CD4-positive, alpha-beta T cell treated with Interleukin-6 for 4 hours (primary cell): ENCODE measurements at places on chromosomes 3 and 15.
A peak's percentile ranks its signal among the peaks of the same experiment; 100 is the strongest.

- DNase-seq: no peak
These were observed 23.2 kb downstream of the ARID3B start for GRCh38 chr15:74564182-74564581.

DNA sequence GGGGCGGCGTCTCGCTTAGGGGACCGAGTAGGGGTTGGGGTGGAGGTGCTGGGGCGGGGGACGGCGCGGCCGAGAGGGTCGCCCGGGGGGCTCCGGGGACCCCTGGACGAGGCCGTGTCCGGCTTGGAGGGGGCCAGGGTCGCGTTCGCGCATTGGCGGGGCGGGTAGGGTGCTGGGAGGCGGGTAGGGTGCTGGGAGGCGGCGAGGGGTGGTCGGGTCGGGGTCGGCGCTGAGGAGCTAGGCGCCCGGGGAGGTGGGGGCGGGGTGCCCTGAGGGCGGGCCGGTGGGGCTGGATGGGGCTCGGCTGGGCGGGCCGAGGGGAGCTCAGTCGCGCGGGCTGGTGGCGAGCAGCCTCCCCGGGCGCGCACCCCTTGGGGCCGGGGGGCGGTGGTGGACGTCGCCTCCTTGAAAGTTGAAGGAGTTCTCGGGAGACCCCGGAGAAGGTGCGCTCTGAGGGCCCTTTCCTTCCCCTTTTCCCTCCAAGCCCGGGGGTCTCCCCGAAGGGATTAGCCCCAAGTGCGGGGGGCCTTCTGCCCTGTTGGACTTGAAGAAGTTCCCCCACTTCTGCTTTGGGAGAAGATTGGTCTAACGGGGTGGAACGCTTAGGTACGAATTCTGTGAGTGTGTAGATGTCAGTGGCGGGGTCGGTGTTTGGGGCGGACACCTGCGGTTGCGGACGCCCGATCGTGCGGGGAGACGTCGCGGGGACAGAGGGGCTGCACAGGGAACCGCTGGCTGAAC lies 543 bp downstream of the MEF2A start:
- peak; percentile 32 for DNase-seq

GRCh38 chr3:140086642-140087041 lies 151.7 kb downstream of the CLSTN2 start:
- DNase-seq: no peak

GRCh38 chr3:40366203-40367162 lies 20.5 kb upstream of the ENTPD3 start:
- no peak for DNase-seq

DNA sequence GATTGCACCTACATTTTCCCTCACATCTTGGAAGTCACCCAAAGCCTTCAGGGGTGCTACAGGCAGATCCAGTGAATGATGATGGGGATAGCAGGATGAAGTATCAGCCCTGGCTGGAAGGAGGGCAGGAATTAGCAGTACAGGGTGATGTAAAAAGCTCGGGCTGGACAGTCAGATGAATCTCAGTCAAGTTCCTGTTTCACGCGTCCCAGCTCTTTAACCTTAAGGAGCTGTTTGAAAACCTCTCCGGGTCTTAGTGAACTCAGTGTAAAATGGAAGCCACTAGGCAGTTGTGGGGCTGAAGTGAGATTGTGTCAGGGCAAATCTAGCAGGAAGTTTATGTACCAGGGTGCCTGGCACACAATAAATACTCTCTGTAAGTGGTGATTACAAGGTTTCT lies 166.4 kb upstream of the PROK2 start:
- DNase-seq: no peak

DNA sequence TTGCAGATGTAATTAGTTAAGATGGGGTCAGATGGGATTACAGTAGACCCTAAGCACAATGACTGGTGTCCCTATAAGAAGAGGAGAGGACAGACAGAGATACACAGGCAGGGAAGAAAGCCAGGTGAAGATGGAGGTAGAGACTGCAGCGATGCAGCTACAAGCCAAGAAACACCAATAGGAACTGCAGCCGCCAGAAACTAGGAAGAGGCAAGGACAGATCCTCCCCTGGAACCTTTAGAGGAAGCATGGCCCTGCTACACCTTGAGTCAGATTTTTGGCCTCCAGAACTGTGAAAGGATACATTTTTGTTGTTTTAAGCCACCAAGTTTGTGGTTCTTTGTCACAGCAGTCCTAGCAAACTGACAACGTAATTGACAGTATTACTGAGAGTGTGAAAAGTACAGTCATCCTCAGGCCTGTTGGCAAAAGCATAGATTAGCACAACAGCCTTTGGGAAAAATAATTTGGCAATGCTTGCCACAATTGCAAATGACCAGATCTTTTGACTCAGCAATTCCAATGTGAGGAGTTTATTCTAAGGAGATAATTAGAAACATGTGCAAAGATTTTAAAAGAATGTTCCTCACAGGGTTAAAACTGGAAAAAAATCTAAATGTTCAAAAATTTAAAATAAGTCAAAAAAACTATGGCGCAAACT lies 82.6 kb upstream of the TJP1 start:
- no peak for DNase-seq

DNA sequence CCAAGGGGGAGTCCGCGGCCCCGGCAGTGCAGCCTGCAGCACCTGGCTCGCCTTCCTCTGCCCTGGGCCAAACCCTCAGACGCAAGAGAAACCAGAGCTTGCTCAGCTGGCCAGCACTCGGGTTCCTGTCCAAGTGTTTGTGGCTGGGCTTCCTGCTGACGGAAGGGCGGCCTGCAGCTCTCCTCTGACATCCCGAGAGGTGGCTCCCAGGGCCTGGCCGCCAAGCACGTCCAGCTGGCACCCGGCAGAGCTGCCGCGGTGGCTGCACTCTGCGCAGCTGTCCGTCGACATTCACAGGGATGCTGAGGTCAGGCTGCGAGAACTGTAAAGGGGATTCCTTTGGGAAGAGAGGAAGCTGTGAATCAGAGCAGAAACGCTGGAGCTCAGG lies 85.6 kb downstream of the CPN2 start:
- no peak for DNase-seq

- DNase-seq: no peak
These were observed 213.1 kb downstream of the FOXP1 start for GRCh38 chr3:71370467-71370866.

GRCh38 chr3:11157421-11157820 lies 3.1 kb downstream of the HRH1 start:
- no peak for DNase-seq

GRCh38 chr15:48905847-48906246 lies 27.9 kb downstream of the EID1 start:
- DNase-seq: no peak

GRCh38 chr15:99931703-99932603 lies 198.7 kb upstream of the LYSMD4 start:
- no peak for DNase-seq

DNA sequence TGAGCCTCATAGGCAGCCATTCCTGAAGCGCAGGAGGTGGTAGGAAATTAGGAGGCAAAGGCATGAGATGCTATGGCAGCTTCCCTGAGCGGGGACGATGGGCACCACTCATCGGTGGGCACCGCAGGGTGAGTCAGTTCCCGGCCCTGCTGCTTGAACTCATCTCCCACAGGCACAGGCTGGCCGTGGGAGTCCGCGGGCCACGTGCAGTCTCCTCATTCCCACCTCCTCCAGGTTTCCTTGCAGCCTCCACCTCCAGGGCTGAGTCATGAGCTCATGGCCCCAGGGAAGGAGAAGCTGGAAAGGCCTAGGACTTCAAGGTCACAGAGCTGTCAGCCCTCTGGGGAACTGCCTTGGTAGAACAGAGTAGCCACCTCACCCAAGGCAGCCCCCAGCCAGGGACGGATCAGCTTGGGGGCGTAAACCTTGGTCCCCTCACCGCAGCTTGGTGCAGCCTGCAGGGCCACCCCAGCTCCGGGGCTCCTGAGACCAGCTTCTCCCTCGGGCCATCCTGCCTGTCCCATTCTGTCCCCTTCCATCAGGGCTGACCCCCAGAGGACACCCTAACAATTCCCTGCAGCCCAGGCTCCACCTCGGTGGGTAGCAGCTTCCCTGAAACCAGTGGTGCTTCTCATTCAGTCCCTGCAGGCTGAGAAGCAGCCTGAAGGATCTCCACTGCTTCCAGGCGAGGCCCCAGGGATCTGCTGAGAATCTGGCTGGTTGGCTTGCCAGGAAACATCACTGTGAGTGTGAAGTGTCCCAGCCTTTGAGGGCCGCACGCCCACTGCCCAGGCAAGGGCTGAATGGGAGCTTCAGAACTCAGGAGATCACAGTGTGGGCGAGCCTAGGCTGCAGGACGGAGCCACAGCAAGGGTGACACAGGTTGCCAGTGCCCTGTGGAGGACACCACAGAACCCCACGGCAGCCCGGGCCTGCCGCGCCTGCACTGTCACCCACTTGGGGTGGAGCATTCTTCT lies 150.7 kb upstream of the MEF2A start:
- no peak for DNase-seq

DNA sequence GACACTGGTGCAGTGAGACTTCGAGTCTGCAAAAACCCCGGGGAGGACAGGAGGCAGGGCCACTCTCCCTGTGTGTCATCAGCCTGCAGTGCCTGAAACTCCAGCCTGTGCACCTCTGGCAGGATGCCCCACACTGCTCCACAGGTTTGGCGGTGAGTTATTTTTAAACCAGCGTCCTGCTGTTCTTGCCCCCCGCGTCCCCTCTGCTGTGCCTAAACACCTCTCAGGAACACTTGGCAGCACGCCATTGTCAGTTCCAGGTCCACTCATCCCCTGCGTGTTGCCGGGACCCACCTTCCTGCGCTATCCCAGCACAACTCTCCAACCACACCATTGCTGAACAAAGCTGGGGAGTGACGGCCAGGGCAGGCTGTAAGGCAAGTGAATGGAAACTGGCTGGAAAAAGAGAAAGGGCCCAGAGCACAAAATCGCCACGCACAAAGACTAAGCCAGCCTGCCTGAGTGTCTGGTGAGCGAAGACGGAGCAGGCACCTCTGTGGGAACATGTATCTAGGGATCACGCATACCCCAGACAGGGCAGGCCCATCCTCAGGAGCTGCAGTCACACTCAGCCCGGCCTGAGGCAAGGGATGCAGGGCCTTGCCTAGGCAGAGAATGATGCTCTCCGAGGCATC lies 3.1 kb upstream of the PLA2G4F start:
- no peak for DNase-seq

- DNase-seq: no peak
These were observed 13.3 kb upstream of the IL16 start for GRCh38 chr15:81183439-81183775.

- no peak for DNase-seq
These were observed 9.5 kb downstream of the TMEM44 start for GRCh38 chr3:194623449-194624290.

- DNase-seq: no peak
These were observed 4.9 kb upstream of the MME start for GRCh38 chr3:155075200-155075599.

DNA sequence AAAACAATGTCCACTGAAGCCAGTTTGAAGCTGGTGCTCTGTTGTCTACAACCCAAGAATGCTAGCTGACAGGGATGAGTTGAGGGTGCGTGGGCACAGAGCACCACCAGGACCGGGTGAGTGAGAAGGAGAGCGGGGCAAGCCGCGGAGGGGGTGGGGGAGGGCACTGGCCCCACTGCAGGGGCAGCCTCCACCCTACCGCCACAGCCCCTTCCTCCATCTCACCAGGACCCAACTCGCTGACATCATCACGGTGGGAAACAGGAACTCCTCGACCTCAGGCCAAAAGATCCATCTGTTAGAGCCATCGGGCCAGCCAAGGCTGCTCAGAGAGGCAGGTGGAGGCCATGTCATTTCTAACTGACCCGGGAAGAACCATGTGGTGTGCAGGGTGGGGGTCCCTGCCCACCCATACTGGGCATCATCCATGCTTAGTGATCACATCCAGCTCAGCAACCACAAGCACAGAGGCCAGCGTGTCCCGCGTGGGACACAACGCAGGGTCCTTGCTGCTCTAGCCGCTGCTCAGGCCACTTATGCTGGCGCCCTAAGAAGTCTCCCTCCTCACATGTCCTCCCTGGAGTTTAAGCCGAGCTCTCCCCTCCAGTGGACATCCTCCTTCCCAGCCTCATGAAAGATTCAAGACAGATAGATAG lies 57.6 kb upstream of the GATA2 start:
- no peak for DNase-seq

DNA sequence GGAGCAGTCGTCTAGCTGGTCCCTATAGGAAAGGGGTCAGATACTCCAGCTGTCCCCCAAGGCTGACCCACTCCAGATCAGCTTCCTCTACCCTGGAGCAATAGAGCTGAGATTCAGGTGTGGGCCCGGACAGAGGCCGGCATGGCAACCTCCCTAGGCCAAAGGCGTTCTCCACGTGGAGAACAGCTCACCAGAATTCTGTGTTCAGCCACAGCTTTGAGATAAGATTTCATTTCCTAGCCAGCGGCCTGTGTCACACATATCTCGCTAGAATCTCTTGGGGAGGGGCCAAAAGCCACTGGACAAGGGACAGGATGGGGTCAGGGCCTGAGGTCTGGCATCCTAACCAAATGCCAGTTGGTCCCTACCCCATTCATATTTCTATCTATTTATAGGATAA lies 20.1 kb downstream of the SRGAP3 start:
- DNase-seq: no peak

GRCh38 chr3:72033666-72034428 lies 248.9 kb upstream of the PROK2 start:
- no peak for DNase-seq

DNA sequence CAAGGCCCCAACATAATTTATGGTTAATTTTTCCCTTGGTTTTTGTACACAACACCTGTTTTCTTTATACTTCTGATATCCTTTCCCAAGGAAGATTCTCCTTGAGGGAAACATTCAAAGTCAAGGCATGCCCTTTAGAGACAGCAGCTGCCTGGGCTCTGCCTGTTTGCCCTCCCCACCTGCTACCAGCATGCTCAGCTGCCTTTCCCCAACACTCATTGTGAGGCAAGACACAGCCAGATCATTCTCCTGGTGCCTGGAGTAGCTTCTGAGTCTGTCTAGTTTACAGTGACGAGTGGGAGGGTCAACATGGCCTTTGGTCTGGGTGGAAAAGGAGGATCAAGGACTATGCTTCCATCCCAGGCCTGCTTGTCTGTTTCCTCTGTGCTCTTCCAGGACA lies 132.5 kb downstream of the EPHB1 start:
- no peak for DNase-seq

GRCh38 chr15:41599061-41599460 lies 40.0 kb downstream of the TYRO3 start:
- DNase-seq: no peak

DNA sequence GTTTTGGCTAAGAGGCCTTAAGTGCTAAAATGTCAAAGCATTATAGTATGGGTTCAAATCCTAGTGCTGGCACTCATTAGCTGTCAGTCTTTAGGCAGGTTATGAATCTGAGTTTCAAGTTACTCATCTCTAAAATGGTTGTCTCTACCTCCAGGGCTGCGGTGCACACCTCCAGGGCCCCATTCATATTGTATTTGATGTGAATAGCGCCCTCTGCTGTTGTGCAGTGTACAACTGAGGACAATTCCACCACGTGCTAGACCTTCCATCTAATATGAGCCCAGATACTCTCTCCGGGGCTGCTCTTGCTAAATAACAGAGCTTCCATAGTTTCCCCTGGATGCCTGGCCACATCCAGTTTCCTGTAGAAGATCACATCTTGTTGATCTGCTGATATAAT lies 54.3 kb downstream of the OXNAD1 start:
- peak; percentile 92 for DNase-seq

- DNase-seq: no peak
These were observed 6.0 kb downstream of the PLIN1 start for GRCh38 chr15:89673165-89673512.

- no peak for DNase-seq
These were observed 48.1 kb upstream of the EPHA3 start for GRCh38 chr3:89059211-89059925.
